ENCODE measurements at places on chromosomes 2 and 18.
A peak's percentile ranks its signal among the peaks of the same experiment; 100 is the strongest.

GRCh38 chr2:218851286-218851685 lies 8.3 kb upstream of the WNT6 start:
- DNase-seq = no peak

GRCh38 chr18:70380915-70381896 lies 92.4 kb downstream of the SOCS6 start:
- no peak for DNase-seq

- no peak for DNase-seq
Measured at GRCh38 chr2:219484343-219485200, 14.1 kb upstream of the GMPPA start.

GRCh38 chr2:74822771-74823566 lies 11.0 kb upstream of the HK2 start:
- DNase-seq = no peak

- DNase-seq = no peak
Measured at GRCh38 chr2:215862351-215862771, 151.0 kb downstream of the MREG start.

- no peak for DNase-seq
Measured at GRCh38 chr2:152462779-152463178, 127.8 kb downstream of the FMNL2 start.

DNA sequence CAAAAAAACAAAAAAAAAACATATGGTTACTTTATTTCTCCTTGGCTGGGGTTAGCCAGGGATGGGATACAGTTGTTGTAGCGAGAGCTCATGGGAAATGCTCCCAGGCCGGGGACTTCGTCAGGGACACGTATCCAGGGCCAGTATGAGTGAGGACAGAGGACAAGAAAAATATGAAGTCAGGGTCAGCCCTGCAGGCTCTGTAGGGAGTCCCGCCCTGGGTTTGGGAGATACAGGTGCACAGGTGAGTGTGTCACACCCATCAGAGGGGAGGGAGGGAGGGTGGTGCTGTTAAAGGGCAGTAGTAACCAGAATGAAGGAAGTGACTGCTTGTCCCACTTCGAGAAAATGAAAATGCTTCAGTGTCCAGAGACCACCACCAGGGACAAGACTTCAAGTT lies 55.6 kb upstream of the RBM44 start:
- no peak for DNase-seq

DNA sequence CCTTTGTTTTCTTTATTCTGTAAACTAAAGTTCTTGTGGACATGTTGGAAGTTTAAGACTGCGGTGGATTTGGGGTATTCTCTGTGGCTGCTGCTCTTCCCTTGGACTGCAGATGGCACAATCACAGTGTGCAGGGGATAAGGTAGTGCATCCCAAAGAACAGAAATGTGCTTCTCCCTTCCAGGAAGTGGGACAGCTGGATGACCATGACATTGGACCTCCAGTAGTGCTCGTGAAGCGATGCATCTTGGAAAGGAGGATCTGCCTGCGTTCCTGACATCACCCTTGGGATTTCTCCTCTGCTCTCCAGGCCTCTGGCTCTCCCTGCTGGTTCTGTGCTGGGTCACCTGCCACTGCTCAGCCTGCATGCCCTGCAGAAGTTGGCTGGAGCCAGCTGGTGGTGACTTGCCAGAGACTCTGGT lies 109.9 kb downstream of the SLC4A3 start:
- DNase-seq = no peak

- DNase-seq = no peak
Measured at GRCh38 chr2:86477349-86477748, 36.2 kb downstream of the KDM3A start.

GRCh38 chr2:173978447-173978846 lies 13.3 kb upstream of the SP3 start:
- no peak for DNase-seq

DNA sequence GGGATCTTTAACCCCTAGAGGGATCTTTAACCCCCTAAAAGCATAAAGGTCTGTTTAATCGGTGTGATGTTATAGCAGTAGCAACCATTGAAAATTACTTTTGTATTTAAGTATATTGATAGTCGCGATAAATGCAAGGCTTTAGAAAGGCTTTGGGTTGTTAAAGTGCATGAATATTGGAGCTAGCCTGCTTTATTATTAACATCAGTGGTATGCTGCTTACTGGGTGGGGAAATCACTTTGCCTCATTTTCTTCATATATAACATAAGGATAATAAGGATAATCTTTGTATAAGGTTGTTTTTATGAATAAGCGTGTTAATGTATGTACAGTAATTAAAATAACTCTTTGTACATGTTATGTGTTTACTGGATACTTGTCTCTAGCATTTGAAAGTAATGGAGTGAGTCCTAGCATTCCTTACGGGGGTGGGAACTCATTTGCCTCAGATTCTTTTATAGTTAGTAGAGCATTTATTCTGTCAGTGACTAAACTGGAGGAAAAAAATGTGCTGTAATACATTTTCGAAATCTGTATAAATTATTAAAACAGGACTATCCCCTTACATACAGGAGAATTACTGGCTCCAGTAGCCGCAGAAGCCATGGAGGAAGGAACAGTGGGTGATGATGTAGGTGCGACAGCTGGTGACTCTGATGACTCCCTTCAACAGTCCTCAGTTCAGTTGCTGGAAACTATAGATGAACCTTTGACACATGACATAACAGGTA lies 122.2 kb downstream of the BIRC6 start:
- DNase-seq = no peak

DNA sequence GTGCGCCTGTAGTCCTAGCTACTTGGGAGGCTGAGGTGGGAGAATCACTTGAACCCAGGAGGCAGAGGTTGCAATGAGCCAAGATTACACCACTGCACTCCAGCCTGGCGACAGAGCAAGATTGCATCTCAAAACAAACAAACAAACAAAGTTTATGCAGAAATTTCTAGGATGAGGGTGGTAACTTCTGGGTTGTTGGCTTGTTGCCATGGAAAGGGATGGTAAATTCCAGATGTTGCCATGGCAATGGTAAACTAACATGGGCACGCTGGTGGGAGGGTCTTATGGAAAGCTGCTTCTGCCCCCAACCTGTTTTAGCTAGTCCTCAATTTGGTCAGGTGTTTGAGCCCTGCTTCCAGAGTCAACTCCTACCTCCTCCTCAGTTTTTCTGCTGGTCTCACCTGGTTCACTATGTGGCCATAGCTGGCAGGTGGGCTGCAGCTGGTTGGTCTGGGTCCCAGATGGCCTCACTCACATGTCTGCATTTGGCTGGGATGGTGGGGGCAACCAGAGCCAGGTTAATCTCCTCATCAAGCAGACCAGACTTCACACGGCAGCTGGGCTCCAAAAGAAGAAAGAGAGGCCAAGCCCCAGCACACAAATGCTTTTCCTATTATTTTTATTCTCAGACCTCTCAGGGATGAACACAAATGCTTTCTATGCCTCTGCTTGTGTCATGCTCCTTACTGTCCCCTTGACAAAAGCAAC lies 26.6 kb upstream of the TEX44 start:
- DNase-seq = no peak

- no peak for DNase-seq
Measured at GRCh38 chr2:225602205-225602604, 202.7 kb downstream of the NYAP2 start.

DNA sequence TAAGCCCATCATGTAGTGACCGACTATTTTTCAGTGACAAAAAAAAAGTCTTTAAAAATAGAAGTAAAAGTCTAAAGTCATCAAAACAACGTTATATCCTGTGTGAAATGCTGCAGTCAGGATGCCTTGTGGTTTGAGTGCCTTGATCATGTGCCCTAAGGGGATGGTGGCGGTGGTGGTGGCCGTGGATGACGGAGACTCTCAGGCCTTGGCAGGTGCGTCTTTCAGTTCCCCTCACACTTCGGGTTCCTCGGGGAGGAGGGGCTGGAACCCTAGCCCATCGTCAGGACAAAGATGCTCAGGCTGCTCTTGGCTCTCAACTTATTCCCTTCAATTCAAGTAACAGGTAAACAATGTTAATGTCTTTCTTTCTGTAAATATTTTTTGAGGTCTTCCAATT lies at the start of gene CD28:
Gene CD28, plus strand, starts transcription at position 237 of the 400 bp plus-strand sequence. Its CDS starts 58 bp downstream, at position 295.
- no peak for DNase-seq

GRCh38 chr18:2612996-2613395 lies 41.6 kb downstream of the NDC80 start:
- no peak for DNase-seq

GRCh38 chr2:165120740-165121467 lies 82.9 kb downstream of the SCN3A start:
- no peak for DNase-seq

- peak; percentile 7 for DNase-seq
Measured at GRCh38 chr18:77000527-77000926, 132.1 kb downstream of the MBP start.

- DNase-seq = no peak
Measured at GRCh38 chr2:127426501-127427354, 8.5 kb downstream of the PROC start.

DNA sequence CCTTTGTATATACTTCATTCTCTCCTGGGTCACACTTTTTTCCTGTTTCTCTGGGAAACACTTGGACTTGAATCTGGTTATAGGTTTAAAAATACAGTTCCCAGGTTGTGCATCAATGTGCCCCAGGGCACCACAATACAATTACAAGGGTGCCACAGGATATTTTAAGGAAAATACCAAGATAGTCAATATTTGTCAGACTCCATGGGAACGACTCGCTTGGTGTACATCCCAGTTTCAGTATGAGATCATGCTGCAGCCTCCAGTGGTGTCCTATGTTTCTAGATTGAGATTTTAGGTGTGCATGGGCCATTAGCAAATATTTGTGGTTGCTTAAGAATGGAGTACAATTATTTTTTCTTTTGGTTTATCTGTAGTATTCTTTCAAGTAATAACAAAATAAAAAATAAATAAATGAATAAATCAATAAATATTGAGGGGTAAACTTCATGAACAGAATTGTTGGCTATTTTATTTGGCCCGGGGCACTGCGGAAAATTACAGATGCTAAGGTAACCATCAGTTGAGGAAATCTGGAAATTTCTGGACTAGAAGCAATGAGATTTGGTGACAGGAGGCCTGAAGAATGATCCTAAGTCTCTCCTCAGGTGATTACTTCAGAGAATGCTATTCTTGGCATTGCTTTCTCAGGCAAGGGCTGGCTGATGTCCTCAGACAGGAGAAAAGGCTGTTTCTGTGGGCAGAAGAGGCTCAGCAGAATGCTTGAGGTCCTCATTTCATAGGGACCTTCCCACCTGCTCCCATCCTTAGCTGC lies 649.3 kb upstream of the SOX11 start:
- no peak for DNase-seq

DNA sequence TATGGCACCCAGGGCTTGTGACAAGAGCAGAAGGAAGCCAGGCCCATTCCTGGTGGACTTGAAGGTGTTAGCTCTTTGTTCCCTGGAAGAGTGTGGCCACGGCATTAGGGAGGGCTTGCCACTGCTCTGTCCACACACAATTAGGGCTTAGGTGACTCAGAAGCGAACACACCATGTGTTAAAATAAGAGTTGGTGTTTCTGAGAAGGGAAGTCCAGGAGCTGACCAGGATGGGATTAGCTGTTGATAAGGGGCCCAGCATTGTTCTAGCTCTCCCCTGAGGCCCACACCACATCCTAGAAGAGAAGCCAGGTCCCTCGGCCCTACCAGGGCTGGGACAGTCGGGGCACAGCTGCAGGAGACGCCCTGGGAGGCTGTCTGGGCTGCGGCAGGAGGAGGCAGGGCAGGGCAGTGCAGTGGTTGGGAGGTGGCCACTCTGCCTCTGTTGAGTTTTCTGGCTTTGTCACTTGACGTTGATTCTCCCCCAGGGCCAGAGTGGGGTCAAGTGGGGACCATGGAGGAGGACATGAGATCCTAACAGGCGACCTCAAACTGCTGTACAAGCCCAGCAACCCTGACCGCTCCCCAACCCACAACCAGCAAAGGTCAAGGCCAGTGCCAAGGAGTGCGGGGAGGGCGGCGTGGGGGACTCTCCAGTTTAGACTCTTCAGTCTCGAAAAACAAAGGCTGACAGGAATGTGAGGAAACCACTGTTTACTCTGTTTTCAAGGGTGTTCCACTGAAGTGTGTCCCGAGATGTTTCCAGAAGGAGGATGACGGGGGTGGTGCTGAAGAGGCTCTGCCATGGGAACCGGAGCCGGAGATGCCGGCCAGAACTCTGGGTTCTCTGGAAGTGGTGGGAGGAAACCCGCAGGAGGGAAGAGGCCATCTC lies 16.8 kb downstream of the GNLY start:
- DNase-seq = no peak

- DNase-seq = no peak
Measured at GRCh38 chr2:199836943-199837342, 14.0 kb downstream of the FTCDNL1 start.

DNA sequence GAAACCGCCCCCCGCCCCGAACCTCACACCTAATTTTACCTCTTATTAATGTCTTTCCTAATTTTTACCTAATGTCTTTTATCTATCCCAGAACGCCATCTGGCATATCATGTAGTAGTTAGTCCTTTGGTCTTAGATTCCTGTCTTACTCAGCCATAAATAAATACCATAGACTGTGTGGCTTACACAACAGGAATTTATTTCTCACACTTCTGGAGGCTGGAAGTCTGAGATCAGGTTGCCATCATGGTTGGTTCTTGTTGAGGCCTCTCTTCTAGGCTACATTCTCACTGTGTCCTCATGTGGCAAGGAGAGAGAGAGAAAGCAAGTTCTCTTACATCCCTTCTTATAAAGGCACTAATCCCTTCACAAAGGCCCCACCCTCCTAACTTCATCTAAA lies 46.8 kb downstream of the RHBDD1 start:
- no peak for DNase-seq

DNA sequence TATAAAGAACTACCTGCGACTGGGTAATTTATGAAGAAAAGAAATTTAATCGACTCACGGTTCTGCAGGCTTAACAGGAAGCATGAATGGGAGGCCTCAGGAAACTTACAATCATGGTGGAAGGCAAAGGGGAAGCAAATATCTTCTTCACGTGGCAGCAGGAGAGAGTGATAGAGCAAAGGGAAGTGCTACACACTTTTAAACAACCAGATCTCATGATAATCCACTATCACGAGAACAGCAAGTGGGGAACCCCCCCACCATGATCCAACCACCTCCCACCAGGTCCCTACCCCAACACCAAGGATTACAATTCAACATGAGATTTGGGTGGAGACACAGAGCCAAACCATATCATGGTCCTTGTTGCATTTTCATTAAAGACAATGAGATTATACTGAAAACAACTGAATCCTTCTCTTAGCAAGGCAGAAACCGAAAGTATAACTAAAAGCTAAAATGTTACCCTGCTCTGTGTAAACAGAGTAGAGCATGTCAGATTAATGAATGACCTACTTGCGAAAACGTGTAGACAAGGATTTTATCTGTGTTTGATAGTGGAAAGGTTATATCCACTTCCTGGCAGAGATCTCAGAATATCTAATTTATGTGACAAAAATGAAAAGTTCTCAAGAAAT lies 60.1 kb upstream of the RBBP8 start:
- DNase-seq = no peak

DNA sequence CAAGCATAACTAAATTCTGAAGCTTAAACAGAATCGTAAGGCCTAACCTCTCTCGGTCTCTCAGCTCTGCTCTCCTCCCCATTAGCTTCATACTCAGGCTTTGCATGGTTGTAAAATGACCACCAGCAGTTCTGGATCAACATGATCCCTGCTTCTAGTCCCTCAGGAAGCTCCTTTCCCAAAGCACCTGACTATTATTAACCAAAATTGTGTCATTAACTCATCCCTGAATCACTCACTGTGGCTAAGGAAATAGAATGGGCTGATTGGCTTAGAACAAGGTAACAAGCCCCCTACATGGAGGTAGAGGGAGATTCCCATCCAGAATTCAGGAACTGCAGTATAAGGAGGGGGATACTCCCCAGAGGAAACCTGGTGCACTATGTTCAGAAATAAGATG lies 448.3 kb downstream of the ARHGAP15 start:
- DNase-seq = no peak

- DNase-seq = peak; percentile 58
Measured at GRCh38 chr18:54776282-54776977, 51.8 kb upstream of the RAB27B start.
